ENCODE measurements at places on chromosomes 3 and 15.

- DNase-seq = no peak
Measured at GRCh38 chr3:14701676-14702075, 26.7 kb downstream of the C3orf20 start.

GRCh38 chr15:100627789-100628395, 25.5 kb downstream of the ASB7 start:
- DNase-seq = peak; percentile 31

GRCh38 chr15:87167055-87167454, 1087.4 kb downstream of the AGBL1 start:
- DNase-seq = no peak

- DNase-seq = no peak
Measured at GRCh38 chr15:99969261-99969920, 236.2 kb upstream of the LYSMD4 start.
